AG09309 (cell line): ENCODE measurements at places on chromosomes 4 and X.
A peak's percentile ranks its signal among the peaks of the same experiment; 100 is the strongest.

- DNase-seq, result peak; percentile 27
Observed at GRCh38 chr4:126939401-126939800, 693.4 kb upstream of the INTU start.

DNA sequence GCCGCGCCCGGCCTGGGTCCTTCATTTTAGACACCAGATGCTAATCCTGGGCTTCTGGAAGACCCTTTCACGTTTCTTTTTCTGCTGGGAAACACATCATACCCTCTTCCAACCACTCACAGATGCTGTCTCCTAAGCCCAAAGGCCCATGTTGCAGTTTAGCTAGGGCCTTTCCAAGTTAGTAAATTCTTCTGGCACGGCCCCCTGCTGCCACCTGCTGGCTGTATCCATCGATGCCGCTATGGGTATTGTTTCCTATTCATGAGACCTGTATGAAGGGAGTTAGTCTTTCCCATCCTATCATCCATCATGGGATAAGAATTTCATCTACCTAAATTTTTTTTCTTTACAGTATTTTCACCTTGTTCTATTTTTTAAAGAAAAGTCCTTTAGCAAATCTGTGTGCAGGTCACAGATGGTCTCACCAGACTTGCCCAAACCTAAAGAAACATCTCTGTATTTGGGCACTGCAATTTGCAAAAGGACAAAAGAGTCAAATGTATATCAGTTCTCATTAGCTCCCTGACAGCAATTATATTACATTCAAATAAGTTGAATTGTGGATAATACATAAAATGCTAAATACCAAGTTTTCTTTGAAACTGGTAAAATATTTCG lies 37.8 kb upstream of the SLC9A7 start:
- no peak for DNase-seq

- no peak for DNase-seq
Observed at GRCh38 chr4:18025288-18025687, 3.7 kb upstream of the LCORL start.

DNA sequence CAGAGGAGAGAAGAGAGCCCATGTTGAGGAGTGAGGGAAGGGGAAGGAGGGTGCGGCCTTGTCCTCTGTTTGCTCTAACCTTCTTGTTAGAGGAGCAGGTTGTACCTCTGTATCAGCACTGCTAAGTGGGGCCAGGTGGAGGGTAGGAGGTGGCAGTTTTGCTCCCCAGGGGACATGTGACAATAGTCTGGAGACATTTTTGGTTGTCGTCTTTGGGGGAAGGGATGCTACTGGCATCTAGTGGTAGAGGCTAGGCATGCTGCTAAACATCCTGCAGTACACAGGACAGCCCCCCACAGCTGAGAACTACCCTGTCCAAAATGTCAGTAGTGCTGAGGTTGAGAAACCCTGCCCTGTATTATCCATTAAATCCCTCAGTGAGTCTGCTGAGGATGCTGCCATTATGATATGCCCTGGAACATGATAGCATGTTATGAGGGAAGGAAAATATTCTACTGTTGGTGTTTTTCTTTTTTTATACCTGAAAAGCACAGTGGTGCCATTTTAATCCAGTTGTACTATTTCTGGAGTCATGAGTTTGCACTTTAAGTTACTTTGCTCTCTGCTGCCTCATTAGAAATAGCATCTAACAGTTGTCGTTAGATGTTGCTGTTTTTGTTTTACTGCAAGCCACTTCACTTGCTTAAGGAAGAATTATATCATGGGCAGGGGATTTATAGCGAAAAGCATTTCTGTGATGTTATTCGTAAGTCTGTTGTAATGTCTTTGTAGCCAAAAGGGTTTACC lies 90.6 kb downstream of the LRP2BP start:
- no peak for DNase-seq

- DNase-seq, result no peak
Observed at GRCh38 chr4:152927737-152928136, 8.4 kb upstream of the FHDC1 start.

DNA sequence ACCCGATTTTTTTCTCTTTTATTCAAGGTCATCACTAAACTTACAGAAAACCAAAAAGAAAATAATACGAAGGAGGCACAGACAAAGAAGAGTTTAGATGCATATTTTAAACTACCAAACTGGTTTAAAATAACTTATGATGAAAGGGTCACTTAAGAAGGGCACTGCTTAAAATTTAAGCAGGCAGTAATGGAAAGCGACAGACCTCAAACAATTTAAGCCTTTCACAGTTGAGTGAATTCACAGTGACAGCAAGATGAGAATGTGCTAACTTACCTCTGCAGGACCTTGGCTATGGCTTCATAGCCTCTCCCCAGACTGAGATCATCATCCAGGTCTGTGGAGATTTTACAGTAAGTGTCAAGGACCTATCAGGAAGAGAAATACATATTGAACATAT lies 112.1 kb downstream of the TTC29 start:
- no peak for DNase-seq

DNA sequence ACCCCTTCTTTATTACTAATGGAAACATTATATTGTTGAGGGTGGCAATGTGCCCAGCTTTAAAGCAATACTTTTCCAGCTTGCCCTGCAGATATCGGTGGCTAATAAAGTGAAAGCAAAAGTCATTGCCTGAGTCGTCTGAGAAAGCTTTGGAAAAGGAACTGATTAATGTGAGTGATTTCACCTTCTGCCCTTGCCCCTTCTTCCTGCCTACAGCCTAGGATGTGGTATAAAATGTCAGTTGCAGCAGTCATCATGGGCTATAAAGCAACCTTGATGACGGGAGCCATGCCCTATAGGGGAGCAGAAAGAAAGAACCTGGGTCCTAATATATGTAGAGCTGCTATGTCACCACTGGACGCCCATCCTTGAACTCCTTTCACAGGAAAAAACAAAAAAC lies 132.4 kb upstream of the USP9X start:
- DNase-seq, result no peak

DNA sequence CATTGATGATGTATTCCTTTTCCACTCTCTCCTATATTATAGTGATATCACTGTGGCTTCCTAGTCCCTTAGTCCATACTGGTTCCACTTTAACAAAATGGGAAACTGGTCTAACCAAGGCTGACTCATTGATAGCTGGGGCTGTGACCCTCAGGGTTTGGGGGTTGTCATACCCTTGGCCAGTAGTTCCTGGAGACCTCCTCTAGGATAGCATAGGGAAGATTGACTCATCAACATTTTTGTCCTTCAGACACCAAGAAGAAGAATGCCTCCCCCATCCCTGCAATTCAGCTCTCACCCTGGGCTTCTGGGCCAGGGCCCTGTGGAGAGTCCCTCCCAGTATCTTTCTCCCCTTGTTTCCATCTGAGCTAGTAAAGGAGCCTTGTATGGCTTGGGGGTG lies 68.8 kb upstream of the PRPS1 start:
- no peak for DNase-seq

- no peak for DNase-seq
Observed at GRCh38 chrX:53317365-53318069, 36.1 kb upstream of the IQSEC2 start.

- DNase-seq, result no peak
Observed at GRCh38 chrX:41721590-41721989, 2.4 kb upstream of the GPR82 start.

- no peak for DNase-seq
Observed at GRCh38 chr4:90495211-90495610, 368.0 kb downstream of the CCSER1 start.

GRCh38 chrX:55007656-55008055 lies 7.5 kb downstream of the APEX2 start:
- peak; percentile 3 for DNase-seq

DNA sequence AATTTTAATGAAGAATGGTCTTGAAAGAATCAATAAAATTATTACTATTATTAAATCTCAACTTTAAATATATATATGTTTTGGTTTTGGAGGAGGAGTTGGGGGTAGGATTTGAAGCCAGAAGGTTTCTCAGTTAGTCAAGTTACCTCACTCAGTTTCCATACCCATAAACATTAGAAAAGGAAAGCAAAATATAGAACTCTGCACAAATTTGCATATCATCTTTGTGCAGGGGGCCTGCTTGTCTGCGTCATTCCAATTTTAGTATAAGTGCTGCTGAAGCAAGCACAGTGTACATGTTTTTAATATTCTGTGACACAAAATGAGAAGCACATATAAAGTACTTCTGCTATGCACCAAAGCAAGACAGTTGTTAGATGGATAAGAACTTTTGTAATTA lies 47.5 kb upstream of the SCRG1 start:
- no peak for DNase-seq

- DNase-seq, result no peak
Observed at GRCh38 chr4:153275380-153276276, 68.9 kb upstream of the MND1 start.

- DNase-seq, result no peak
Observed at GRCh38 chrX:12439416-12439815, 301.1 kb downstream of the FRMPD4 start.

GRCh38 chrX:29580560-29580959 lies 634.8 kb upstream of the MAGEB2 start:
- DNase-seq, result no peak

DNA sequence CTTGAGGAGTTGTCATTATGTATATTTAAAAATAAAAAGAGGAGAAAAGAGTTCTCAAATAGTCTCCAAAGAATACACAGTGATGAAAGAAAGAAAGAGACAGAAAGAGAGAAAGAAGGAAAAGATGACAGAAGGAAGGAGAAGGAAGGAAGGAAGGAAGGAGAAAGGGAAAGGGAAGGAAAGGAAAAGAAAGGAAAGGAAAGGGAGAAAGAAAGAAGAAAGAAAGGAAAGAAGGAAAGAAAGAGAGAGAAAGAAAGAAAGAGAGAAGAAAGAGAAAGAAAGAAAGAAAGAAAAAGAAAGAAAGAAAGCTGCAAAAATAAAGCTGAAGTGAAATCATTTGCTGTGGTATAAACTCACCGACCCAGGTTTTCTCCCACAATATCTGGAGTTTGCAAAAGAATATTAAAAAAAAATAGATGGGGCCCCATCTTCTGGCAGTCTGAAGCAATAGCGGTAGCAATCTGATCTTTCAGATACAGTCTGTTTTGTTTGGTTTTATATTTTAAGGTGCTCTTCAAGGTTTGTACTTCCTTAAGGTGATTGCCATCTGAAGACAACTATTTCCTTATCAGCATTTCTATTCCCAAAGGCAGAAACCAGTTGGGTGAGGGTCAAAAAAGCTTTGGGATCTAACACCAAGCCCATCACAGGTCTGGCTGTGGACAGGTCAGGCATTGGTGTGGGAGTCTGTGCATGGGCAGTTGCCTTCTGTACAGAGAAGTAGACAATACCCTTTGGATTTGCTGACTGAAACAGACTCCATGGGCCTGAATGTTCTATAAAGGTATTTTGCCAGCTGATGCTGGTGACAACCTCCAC lies 160.4 kb downstream of the CPEB2 start:
- DNase-seq, result no peak

DNA sequence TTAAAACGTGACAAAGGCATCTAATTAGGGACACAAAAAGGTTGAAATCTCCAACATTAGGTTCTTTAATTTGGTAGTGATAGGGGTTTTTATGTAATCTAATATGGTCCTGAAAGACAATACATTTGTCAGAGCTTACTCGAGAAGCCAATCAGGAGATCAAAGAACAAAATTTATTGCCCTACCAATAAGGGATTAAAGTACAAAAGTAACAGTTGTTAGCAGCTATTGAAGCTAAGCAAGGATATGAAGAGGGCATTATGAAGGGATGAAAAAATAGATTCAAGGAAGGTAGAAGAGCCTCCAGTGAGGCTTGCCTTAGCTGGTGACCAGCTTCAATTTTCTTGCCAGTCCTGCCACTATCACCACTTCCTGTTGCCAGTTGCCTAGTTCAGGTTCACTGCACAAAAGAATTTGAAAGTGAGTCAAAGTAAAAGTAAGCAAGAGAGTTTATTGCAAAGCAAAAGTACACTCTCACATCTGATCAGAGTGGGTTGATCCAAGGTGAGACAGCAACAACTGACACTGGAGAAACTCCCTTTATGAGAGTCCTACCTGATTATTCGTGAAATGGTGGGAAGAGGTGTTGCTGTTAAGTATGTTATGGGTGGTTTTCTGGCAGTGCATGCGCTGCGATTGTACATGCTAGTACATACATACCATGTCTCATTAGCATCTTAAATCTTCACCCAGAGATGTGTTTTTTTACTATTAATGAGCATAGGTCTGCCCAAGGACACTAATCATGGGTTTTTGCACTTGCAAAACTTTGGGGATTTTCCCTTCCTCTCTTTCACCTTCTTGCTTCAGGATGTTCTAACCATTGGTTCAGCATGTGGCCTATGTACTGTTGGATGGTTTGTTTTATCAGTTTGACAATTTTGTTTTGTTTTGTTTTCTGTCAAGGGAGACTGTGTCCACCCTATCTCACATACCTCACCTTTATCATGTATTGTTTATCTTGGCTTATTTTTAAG lies 263.2 kb upstream of the ITM2A start:
- DNase-seq, result no peak

GRCh38 chrX:53086464-53086863 lies 4.3 kb downstream of the TSPYL2 start:
- no peak for DNase-seq

- no peak for DNase-seq
Observed at GRCh38 chr4:69360271-69360670, 80.0 kb downstream of the UGT2B28 start.

- no peak for DNase-seq
Observed at GRCh38 chr4:2127609-2128332, 68.6 kb downstream of the NAT8L start.

DNA sequence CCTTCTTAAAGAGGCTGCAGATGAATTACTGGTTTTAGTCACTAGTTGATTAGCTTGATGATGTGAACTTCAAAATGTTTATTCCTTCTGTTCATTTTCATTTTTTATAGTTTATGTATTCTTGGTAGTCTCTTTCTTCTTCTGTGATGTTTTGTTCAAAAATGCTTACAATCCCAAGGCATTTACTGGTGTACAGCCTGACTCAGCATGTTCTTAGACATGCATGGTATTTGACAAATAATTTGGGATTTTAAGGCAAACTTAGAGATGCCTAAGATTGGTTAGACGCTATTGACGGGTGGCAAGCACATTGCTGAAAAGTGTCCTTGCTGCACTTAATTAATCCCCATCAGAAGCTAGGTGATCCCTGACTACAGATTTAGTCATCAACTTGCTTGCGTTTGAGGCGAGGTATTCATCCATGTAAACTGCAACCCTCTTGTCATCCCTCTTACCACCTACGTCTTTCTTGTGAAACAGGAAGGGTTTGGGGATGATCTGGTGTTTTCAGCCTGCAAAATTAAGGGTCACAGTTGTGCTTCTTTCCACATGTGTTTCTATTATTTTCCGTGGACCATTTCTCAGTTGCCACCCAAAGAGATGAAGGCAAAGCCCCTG lies 331.8 kb downstream of the DKK2 start:
- no peak for DNase-seq

- no peak for DNase-seq
Observed at GRCh38 chr4:184193556-184194525, 23.8 kb downstream of the ENPP6 start.

DNA sequence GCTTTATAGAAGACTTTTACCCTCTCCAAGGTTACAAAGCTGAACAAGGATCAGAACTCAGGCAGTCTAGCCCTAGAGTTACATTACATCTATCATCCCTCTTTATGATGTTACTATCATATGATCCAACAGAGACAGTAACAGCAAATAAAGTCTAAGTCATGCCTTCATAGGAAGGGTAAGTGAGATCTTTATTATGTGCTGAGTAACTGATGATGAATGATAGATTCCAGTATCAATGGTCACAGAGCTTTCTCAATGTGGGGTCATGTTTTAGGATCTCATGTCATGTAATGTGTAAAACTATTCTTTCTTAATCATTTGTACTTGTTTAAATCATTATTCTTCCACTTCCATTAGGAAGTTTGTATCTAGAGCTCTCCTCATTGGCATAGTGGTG lies 22.8 kb downstream of the ELOVL6 start:
- no peak for DNase-seq
